ENCODE measurements at places on chromosomes 2 and 18. TPM values are rescaled to one million over a fixed set of nuclear protein-coding genes. Genes with fewer than 3 reads are reported as not detected.

Gene PRKCE
- 51.1 TPM for total RNA-seq

Gene UGT1A3
- not detected for total RNA-seq

Gene FIGN
- total RNA-seq, result 3.7 TPM

Gene IL36G
- total RNA-seq, result not detected

Gene SPP2
- not detected for total RNA-seq

Gene SNTG2
- total RNA-seq, result 0.98 TPM

Gene ARMC9
- 10.1 TPM for total RNA-seq

Data from temporal lobe (tissue), 4 donors.